ENCODE measurements at places on chromosomes 12 and 14.

DNA sequence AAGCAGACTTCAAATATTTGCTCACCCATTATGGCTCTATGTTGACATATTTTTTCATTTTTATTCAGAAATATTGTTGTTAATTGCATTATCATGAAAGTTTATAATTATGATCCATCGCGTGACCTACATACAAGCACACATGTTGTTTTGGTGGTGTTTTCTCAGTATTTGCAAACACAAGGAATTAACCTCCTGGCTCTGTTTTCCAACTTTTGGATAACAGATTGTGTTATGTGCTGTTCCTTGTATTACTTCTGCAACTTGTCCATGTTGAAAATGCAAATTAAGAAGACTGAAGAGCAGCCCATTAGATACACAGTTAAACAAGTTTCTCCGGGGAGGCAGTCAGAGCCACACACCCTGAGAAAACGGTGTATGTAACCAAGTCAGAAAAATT, 201.2 kb downstream of the SEC23A start:
- no peak for DNase-seq

GRCh38 chr12:46676797-46677520, 148.8 kb downstream of the SLC38A4 start:
- no peak for DNase-seq

GRCh38 chr14:71354801-71355200, 447.5 kb downstream of the PCNX1 start:
- DNase-seq = no peak

DNA sequence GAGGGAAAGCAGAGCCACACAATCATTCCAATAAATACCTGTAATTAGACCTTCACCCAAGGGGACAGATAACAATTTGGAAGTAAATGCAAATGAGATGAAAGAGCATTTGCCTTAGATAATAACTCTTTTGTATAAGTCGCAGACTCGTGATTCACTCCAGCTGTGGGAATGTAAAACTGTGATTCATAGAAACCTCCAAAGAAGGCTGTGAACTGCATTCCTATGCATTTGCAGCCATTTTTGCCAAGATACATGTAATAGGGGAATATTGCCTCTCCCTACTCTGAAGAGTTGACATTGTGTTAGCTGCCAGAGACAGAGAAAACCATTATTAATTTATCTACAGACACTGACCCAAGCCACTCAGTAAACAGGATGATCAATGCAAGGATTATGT, 181.9 kb upstream of the ARHGAP5 start:
- no peak for DNase-seq

- DNase-seq = no peak
Observed at GRCh38 chr14:21748869-21749303, 75.3 kb upstream of the OR4E1 start.

GRCh38 chr12:7197841-7198240, 8.4 kb downstream of the PEX5 start:
- DNase-seq = no peak

- DNase-seq = peak; percentile 75
Observed at GRCh38 chr12:47079468-47079980, at the start of the genes AMIGO2 and PCED1B. Gene AMIGO2 (minus strand): TSS chr12:47079959. CDS start chr12:47079002, 957 bp downstream. Gene PCED1B (plus strand): TSS chr12:47079621. CDS start chr12:47235064, 155,443 bp downstream.

DNA sequence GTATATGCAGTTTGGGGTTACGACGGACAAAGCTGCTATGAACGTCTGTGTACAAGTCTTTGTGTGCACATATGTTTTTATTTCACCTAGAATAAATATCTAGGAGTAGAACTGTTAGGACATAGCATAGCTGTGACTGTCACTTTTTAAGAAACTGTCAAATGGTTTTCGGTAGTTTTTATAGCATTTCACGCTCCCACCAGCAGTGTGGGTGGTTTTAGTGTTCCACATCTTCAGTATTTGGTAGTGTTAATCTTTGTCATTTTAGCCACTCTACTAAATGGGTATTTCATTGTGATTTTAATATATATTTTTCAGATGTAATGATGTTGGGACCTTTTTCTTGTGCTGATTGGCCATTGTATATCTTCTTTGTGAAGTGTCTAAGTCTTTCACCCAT, 109.1 kb upstream of the BCAT1 start:
- DNase-seq = no peak

- no peak for DNase-seq
Observed at GRCh38 chr12:70043490-70044138, 199.6 kb upstream of the CNOT2 start.

- no peak for DNase-seq
Observed at GRCh38 chr14:89641495-89642175, 224.6 kb upstream of the FOXN3 start.

DNA sequence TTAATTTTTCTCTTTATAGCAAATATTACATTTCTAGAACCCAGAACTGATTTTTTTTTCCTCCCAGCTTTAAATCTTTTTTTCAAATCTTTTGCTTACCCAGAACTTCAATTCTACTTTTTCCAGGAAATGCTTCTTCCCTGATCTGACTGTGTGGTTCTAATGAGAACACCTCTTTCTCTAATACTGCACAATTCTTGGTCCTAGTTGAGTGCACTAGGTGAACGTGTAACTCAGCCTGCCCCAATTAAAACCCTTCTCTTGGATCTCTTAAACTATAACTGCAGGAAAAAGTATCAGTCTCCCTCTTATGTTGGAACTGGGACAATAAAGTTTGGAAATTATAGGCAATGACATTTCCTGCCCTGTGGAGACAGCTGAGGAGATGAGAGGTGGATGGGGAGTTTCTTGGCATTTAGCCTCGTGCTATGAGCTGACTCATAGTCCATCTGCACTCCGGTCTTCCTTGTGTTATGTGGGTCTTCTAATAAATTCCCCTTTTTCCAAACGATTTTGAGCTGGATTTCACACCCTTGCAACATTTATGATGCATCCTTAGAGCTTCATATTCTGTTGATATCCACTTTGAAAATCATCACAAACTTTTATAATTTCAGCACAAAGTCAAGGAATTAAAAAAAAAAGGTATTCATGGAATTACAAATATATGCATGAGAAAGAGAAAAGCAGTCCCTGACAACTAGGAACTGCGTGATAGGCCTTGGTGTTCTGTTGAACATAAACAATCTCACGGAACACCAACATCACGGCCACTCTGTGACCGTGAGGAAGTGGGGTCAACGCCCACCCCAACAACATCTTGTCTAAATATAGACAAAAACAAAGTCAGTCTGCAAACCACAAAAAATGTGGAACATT, 52.4 kb downstream of the BRMS1L start:
- no peak for DNase-seq

GRCh38 chr14:81315341-81315740, 84.8 kb downstream of the STON2 start:
- DNase-seq = no peak

DNA sequence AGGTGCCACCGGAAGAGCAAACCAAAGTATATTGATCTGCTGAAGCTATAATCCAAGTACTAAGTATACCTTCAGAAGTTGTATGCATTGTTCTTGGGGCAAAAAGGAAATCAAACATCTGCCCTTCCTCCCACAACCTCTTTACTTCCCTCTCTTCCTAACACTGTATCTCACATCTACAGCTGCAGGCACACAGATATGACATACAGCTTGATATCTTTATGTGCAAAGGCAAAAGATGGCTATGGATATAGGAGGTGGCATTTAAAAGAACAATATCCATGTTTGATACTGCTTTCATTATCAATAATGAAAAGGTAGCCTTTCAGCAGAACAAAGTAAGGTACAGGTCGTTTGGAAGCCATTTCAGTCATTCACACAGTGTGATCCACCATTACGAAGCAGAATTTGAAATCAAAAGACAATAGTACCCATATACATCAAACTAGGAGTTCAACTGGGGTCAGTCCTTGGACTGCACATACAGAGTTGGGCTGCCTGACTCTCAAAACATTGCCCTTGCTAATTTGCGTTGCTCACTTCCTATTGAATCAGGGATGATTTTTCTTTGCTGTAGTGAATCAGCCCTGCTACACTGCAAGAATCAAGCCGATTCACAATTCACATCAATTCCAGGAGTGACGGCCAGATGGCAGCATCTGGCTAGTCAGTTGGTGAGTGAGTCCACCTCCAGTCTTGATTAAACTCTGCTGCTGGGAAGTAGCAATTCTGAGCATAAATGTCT, 8.9 kb downstream of the ANG start:
- DNase-seq = peak; percentile 77

GRCh38 chr14:42214981-42215491, 608.4 kb downstream of the LRFN5 start:
- no peak for DNase-seq

DNA sequence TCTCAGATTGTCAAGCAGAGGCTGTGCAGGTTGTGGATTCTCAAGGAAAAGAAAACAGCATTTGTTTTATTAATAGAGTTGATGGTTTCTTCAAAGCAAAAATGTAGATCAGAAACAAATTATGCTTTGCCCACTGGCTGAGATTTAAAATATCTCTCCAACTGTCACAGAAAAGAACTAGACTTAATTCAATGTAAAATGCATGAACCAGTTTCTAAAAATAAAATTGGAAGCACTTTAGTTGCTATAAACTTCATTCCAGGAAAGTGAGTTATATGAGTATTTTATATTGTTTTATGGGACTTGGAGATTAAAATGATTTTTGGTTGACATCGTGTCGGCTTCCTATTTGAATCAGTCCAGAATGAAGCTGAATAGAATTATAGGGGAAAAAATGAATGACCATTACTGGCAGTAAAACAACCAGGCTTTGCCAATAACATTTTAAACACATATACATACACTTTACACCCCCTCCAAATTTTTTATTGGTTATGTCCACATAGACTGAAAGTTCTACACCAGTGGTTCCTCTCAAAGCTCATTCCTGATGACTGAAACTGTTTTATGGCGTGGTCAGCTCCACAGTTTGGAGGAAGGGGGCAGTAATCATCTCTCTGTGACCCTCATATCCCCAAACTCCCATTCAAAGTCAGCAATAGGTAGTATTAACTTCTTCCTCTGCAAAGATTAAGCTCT, 55.5 kb upstream of the DAAM1 start:
- no peak for DNase-seq

All from right forelimb (tissue), 1 donor.